Cardiac fibroblast (primary cell): ENCODE measurements at places on chromosomes 7 and 10.

GRCh38 chr10:15263657-15264323 is 95.3 kb upstream of the NMT2 start:
- no peak for DNase-seq

DNA sequence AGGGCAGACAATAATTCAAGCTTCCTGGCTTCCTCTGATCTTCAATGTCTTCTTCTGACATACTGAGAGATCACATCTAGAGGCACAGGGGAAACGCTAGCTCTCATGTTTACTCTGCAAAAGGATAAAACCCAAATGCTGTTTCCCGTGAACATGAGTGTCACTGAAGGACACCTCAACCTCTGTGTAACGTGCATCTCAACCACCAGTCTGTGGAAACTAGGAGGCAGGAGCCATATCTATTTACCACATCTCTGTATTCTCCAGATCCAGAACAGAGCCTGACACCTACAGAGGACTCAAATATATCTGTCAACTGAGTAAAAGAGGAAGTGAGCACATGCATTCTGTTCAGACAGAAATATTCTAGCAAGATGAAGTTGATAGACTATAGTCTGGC is 140.3 kb upstream of the TARP start:
- DNase-seq: no peak

- DNase-seq: no peak
Measured at GRCh38 chr7:40234046-40234445, 99.2 kb downstream of the SUGCT start.

DNA sequence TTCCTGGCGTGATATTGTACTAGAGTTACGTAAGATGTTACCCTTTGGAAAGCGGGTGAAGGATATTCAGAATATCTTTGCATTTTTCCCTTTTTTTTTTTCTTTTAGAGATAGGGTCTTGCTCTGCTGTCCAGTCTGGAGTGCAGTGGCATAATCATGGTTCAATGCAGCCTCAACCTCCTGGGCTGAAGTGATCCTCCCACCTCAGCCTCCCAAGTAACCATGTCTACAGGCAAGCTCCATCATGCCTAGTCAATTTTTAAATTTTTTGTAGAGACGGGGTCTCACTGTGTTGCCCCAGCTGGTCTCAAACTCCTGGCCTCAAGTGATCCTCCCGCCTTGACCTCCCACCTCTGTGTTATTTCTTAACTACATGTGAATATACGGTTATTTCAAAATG is 18.4 kb downstream of the VPS41 start:
- no peak for DNase-seq
